ENCODE measurements at places on chromosomes 2 and 18.

- DNase-seq: peak; percentile 29
Observed at GRCh38 chr2:158726911-158727592, 68.1 kb upstream of the DAPL1 start.

GRCh38 chr2:138445227-138445626, 56.3 kb upstream of the SPOPL start:
- no peak for DNase-seq

DNA sequence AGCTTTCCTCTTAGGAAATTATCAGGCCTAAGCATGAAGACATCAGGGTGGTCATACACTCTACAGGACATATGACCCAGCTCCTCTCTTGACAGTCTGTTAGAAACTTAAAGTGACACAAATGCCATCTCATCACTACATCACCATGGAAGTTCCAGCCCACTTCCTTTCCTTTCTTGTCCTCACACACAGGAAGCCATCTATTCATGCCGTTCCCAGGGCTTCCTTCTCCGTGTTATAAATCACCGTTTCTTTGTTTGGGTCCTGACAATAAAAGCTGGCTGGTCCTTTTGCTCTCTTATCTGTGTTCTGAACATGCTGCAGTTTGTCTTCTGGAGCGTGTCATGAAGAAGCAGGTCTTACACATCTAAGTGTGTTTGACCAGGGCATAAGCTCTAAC, 692.1 kb upstream of the CELF4 start:
- no peak for DNase-seq

- DNase-seq: no peak
Observed at GRCh38 chr2:239365071-239365781, 35.6 kb downstream of the HDAC4 start.

DNA sequence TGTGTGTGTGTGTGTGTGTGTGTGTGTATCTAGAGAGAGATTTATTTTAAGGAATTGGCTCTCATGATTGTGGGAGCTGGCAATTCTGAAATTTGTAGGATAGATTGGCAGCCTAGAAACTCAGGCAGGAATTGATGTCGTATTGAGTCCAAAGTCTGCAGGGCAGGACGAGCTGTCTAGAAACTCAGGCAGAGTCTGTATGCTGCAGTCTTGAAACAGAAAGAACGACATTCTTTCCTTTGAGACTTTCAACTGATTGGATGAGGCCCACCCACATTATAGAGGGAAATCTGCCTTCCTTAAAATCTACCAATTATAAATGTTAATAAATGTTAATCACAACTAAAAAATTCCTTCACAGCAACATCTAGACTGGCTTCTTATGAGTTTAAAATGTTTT, 436.6 kb upstream of the FANCL start:
- DNase-seq: no peak

GRCh38 chr2:6917761-6918421, 679 bp downstream of the RNF144A start:
- peak; percentile 17 for DNase-seq

GRCh38 chr2:203586206-203586605, 51.1 kb upstream of the RAPH1 start:
- DNase-seq: no peak

- no peak for DNase-seq
Observed at GRCh38 chr2:215693999-215694580, 258.2 kb upstream of the FN1 start.

DNA sequence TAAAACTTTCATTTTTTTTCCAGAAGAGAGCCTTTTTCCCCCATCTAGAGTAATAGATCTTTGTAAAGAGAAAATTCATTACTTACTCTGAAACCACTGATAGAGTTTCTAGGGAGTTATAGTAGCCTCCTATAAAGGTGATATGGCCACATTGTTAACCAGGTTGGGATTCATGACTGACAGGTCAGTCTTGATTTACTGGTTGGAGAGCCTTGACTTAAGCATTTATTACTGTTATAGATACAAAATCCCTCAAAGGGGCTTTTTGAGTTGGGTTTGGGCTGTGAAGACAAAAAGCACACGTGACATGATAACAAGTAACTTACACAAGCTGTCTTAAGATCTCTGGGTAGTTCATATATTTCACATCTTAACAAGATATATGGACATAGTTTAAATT, 141.0 kb downstream of the GREB1L start:
- DNase-seq: no peak

DNA sequence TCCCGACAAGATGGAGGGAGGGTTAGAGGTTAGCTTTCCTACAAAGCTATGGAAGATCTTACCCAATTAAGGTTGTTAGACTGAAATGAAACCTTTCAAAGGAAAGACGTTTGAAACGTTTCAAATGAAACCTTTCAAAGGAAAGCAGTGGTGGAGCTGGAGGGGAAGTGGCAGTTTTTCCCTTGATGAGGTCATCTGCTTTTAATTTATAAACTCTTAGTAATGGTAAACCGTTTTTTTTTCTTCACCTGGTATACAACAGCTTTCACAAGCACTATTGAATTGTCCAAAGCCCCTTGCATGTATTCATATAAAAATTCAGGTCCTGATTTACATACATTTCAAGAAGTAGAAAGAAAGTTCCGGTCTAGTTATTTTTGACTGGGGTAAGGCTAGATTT, 7.4 kb downstream of the PMAIP1 start:
- DNase-seq: no peak

DNA sequence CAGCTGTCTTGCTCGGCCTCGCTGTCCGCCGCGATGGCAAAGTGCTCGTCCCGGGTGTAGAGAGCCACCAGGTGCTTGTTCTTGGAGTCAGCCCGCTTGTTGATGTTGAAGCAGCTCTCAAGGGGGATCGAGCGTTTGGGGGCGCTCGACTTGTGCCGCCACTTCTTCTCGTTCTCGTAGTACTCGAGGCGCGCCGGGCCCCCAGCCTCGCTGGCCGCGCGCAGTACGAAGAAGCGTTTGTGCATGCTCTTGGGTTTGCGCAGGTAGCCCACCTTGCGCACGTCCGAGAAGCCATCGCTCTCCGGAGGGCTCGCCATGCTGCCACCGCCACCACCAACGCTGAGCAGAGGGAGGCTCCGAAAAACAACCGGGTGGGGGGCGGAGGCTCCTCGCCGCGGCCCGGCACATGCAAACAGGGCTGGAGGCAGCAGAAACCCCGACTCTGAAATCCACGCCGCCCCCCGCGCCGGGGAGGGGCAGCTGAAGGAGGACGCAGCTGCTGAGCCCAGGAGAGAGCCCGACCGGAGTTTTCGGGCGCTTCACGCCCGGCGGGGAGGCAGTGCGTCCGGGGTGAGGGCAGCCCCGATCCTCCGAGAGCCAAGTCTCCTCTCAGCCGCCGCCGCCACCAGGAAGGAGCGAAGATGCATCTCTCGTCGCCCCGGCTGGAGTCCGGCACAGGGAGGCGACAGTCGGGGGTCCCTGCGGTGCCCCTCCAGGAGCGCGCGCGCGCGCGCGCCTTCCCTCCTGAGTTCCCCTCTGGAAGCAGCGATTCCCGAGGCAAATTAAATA, 1.0 kb downstream of the IRS1 start:
- DNase-seq: no peak

DNA sequence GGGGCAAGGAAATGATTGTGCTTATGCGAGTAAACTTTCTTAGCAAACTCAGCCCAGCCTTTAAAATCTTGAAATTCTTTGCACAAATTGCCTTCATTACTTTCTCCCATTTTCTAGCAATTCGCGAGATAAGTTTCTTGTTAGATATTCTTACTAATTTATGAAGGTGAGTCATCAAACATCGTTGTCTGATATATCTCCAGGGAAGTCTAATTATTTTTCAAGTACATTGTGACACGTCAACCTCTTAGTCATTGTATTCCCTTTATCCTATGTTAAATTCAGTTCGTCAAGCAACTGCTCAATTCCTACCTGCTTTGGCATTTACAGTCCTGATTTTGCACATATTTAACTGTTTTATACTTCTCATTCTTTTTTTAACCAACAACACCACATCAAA, 854.5 kb upstream of the CRIM1 start:
- no peak for DNase-seq

GRCh38 chr2:205688417-205689200, 6.3 kb downstream of the NRP2 start:
- DNase-seq: no peak

GRCh38 chr2:152336854-152337510, 2.0 kb downstream of the FMNL2 start:
- DNase-seq: no peak

- DNase-seq: no peak
Observed at GRCh38 chr2:42167458-42167857, 1.7 kb upstream of the EML4 start.

- no peak for DNase-seq
Observed at GRCh38 chr2:202147775-202148174, 74.7 kb downstream of the KIAA2012 start.

DNA sequence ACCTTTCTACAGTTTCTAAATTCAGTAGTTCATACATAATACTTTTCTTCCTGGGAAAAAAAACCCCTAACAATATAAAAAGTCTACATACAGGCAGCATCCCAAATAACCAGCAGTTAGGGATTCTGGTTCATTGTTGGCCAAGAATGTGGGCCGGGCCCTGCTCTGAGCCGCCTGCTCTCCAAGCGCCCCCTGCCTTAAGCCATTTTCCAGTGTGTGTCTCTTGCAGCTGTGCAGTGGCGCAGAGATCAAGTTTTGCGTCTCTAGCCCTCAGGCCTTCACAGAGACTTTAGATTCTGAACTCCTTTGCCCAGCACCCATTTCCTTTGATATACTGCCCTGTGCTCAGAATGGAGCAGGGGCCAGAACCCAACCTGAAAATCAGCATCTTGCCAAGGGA, 32.9 kb downstream of the RMC1 start:
- no peak for DNase-seq

GRCh38 chr18:80183273-80184050, 63.9 kb downstream of the PARD6G start:
- no peak for DNase-seq

- DNase-seq: no peak
Observed at GRCh38 chr18:23650968-23651927, 11.5 kb downstream of the ANKRD29 start.

- no peak for DNase-seq
Observed at GRCh38 chr2:231549446-231550239, 19.4 kb upstream of the NMUR1 start.

GRCh38 chr18:7577706-7578105, 10.6 kb downstream of the PTPRM start:
- no peak for DNase-seq

DNA sequence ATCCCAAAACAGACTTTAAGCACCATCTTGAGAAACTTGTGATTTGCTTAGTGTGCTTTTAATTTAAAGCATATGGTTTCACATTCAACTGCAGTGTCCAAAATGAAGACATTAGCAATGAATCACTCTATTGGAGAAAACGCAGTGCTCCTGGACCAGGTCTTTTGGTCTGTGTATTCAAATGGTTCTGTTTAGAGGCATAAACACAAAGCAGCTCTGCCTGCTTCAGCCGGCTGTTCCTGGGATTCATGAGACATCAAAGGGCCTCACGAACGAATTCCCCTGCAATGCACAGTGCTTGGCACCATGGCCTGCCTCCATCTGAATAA, 117.1 kb upstream of the SP5 start:
- DNase-seq: no peak

GRCh38 chr2:216059233-216059834, 22.3 kb downstream of the PECR start:
- DNase-seq: no peak

GRCh38 chr2:119599384-119599783, 55.1 kb downstream of the CFAP221 start:
- peak; percentile 40 for DNase-seq

DNA sequence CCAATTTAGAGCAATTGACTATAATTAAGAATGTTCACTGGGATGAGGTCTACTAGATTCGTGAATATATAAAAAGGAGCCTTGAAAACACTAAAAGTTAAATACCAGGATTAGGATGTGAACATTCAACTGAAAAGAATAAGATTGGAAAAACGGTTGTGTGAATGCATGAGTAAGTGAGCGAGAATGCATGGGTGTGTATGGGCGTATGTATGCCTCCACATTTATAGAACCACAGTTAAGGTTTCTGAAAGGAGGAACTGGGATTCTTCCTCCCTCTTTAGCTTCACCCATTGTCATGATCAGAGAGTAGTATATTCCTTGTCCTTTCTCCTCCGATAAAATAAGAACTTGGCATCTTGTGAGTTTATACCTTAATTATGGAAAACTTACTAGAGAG, 151.1 kb upstream of the UBE2E3 start:
- no peak for DNase-seq

DNA sequence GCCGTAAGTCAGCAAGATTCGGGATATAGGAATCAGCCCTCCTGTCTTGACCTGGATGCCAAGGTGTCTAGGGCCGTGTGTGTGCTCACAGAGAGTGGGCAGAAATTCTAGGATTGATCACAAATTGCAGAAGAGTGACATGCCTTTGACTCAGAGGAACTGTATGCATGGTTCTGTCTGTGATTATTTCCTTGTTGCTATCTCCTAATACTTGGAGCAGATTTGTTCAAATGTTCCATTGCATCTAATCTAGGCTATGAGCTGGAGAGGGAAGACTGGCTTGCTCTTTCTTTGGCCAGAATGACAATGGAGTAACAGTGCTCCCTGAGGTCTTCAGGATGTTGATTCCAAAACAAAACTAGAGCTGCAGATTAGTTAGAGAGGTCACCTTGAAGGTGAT, 115.0 kb downstream of the EN1 start:
- DNase-seq: no peak

DNA sequence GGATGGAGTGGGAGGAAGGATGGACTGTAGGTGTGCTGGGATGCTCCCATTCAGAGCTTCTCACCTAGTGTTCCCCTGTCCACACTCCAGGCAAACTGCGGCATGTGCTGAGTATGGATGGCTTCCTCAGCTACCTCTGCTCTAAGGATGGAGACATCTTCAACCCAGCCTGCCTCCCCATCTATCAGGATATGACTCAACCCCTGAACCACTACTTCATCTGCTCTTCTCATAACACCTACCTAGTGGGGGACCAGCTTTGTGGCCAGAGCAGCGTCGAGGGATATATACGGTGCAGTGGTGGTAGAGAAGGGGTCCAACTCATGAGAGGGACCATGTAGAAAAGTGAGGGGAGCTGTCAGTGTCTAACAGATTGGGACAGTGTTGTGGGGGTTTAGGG, 20.2 kb downstream of the PLCD4 start:
- no peak for DNase-seq

- DNase-seq: no peak
Observed at GRCh38 chr2:225041851-225042799, at the start of gene DOCK10. TSS of gene DOCK10 (minus strand) at chr2:225042468. CDS start at chr2:225042374, 94 bp downstream.

DNA sequence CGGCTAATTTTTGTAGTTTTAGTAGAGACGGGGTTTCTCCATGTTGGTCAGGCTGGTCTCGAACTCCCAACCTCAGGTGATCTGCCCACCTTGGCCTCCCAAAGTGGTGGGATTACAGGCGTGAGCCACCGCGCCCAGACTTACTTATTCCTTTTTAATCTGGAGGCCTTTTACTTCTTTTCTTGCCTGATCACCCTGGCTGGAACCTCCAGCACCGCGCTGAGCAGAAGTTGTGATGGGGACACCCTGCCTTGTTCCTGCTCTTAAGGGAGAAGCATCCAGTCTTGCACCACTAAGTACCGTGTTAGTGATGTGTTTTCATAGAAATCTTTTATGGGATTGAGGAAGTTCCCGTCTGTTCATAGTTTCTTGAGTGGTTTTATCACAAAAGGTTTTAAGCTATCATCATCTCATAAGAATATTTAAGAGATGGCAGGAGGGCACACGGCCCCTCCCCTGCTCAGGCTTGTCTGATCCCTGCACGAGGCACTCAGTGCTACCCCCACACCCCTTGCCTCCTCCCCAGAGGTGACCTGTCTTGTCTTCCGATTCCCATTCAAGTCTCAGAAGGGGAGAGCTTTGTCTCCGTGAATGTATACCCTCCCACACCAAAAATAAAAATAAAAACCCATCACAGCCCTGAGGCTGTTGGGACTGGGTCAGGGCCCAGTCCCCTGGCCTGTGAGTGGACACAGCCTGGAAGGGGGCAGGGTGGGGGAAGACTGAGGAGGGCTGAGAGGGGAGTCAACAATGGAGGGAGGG, 65.3 kb upstream of the SMAD7 start:
- no peak for DNase-seq

Measured in NCI-H1092 treated with DMSO at 0.1 percent for 48 hours (cell line).